Stimulated activated naive CD8-positive, alpha-beta T cell treated with anti-CD3 and anti-CD28 coated beads, Interleukin-15, Interleukin-2, amounts not matched to agents 100 U/mL and 50 U/mL, for 24 hours (primary cell): ENCODE measurements at places on chromosomes 11 and 22.

DNA sequence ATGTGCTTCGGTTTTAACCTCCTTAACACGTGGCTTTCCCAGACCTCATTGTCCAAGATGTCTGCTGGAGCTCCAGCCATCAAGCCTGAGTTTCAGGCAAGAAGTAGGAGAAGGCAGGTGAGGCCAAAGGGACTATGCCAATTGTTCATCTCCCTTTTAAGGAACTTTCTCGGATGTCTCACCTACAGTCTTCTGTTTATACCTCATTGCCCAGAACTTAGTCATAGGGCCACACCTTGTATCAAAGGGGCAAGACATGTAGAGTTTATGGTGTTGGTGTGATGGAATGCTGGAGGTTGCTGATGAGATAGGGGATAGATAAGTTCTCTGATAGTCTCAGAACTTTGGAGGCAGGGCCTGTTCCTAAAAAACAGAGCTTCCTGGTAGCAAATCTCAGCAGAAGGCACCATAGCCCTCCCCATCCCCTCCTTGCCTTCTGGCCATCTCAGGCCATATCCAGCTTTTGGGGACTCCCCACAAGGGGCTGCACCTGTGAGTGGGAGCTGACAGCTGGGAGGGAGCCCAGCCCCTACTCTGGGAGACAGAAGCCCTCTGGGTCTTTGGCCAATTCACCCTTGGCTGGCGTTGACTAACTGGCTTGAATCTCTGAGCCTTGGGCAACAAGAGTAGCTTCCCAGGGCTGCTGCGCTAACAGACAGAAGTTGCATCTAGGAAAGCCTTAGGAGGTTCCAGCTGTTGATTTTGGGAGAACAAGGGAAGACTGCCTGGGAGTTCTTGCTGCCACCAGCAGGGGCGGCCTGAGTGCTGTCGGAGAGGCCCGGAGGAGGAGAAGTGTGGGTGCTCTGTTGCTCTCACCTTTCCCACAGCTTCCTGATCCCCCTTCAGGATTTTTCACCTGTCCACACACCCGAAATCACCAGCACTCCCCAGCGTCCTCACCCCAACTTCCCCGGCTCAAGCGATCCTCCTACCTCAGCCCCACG, 149.8 kb upstream of the THY1 start:
- no peak for DNase-seq

DNA sequence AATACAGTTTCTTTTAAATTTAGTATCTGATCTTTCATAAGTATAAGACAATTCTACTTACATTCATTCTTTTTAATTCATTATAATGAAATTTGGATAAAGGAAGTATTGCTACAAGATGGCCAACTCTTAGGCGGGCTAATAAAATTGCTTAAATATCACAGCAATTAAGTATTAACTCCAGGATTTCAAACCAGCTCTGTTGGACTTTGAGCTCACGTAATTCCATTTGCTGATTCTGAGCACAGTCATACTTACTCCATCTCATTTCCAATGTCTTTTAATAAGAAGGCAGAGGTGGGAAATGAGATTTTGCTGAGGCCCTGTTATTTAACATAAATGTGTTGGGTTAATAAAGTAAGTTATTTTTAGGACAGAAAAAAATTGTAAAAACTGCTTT, 748.1 kb downstream of the KCNA4 start:
- no peak for DNase-seq

DNA sequence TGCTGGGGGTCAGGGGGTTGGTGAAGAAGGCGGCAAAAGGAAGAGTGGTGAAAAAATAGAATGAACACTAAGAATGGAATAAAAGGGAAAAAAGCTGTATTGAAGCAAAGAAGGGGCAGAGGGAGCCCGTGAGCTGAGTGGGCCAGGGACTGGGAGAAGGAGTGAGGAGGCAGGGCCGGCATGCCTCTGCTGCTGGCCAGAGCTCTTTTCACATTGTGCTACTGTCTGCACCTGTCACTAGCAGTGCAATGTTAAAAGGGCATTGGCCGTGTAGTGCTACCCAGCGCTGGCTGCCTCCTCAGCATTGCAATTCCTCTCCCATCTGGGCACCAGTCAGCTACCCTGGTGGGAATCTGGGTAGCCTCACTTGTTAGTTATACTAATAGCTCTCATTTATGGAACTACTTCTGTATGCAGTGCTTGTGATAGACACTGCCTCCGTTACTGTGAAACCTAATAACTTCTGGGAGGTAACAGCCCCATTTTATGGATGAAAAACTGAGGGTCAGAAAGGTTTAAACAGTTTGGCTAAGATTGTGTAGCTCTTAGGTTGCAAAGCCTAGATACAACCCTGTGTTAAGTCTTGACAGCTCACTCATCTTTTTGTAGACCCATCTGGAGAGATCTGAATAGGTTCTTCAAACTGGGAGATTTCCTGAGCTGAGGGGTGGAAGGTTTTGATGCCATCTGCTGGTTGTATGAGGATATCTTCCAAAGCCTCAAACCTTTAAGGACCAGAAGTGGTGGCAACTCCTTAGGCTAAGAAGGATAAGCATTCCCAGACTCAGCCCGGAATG, 8.5 kb downstream of the YPEL4 start:
- DNase-seq = no peak

DNA sequence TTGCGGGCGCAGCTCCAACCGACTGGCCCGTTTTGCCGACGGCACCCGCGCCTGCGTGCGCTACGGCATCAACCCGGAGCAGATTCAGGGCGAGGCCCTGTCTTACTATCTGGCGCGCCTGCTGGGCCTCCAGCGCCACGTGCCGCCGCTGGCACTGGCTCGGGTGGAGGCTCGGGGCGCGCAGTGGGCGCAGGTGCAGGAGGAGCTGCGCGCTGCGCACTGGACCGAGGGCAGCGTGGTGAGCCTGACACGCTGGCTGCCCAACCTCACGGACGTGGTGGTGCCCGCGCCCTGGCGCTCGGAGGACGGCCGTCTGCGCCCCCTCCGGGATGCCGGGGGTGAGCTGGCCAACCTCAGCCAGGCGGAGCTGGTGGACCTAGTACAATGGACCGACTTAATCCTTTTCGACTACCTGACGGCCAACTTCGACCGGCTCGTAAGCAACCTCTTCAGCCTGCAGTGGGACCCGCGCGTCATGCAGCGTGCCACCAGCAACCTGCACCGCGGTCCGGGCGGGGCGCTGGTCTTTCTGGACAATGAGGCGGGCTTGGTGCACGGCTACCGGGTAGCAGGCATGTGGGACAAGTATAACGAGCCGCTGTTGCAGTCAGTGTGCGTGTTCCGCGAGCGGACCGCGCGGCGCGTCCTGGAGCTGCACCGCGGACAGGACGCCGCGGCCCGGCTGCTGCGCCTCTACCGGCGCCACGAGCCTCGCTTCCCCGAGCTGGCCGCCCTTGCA, 1.0 kb downstream of the FJX1 start:
- DNase-seq = peak; percentile 41

- no peak for DNase-seq
These were observed 83.8 kb upstream of the FIBIN start for GRCh38 chr11:26909991-26910591.

- no peak for DNase-seq
These were observed at the start of gene MMP26 for GRCh38 chr11:4704054-4704789. Gene MMP26, plus strand, starts transcription at chr11:4704784.

- DNase-seq = no peak
These were observed 258.6 kb upstream of the NARS2 start for GRCh38 chr11:78833237-78833636.

DNA sequence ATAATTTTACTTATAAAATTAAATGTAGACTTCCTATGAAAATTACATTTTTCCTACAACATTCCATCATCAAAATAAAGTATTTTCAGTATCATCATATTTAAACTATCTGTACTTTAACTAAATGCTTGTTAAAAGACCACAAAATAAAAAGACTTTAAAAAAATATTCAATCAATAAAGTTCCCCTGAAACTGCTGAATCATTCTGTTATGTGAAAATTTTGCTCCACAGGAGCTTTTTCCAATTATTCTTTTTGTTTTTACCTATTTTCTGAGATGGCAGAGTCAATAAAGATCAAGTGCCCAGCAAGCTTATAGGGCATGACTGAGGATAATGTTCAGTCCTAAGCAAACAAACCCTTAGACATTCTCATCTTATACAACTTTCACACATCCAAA, 27.3 kb downstream of the ALKBH8 start:
- no peak for DNase-seq

GRCh38 chr22:20531404-20532201, 24.2 kb downstream of the MED15 start:
- DNase-seq = no peak

DNA sequence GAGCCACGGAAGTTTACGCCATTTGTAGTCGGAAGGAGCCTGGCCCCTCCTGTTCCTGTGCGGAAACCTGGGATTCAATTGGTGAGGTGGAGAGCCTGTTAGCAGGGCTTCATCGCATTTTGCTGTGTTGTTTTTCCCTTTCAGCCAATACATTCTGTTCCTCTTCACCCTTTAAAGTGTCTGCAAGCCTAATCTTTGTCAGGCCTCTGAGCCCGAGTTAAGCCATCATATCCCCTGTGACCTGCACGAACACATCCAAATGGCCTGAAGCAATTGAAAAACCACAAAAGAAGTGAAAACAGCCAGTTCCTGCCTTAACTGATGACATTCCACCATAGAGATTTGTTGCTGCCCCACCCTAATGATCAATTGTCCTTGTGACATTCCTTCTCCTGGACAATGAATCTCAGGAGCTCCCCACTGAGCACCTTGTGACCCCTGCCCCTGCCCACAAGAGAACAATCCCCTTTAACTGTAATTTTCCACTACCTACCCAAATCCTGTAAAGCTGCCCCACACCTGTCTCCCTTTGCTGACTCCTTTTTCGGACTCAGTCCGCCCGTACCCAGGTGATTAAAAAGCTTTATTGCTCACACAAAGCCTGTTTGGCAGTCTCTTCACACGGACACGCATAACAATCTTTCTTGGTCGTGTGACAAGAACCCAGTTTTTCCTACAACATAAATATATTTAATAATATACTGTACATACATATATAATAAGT, 37.1 kb upstream of the MMP12 start:
- DNase-seq = no peak

- DNase-seq = no peak
These were observed 324.8 kb upstream of the FOLH1 start for GRCh38 chr11:49533204-49533603.

DNA sequence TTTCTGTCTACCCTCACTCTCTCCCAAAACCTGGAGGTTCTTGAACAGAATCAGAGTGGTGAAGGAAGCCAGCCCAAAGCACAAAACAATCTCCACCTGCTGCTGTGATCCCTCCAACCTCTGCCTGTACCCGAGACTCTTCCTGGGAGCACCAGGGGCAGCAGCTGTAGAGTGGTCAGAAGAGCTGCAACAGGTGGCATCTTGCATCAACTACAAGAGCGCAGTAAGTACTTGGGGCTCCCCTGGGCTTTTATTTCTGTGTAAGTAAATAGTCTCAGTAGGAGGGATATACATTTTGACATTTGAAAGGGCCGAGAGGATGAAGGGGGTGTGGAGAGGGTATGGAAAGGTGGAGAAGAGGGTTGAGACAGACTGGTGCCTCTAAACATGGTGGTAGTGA, 8.3 kb upstream of the UBQLNL start:
- DNase-seq = no peak

GRCh38 chr11:33685082-33685481, 15.5 kb downstream of the C11orf91 start:
- DNase-seq = no peak

DNA sequence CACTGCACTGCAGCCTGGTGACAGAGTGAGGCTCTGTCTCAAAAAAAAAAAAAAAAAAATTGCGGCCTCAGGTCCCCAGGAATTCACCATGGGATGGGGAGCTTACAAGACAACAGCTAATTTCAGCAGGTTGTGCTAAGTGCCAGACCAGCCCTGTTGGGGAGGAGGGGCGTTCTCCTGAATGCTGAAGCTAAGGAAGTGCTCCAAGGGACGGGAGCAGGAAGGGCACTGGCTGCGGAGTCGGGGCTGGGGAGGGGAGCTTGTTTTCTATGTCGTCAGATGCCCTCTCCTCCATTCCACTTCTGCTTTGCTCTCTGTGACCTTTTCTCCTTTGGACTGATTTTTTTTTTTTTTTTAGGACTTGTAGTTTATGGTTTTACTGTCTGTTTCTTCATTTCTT, 4.5 kb downstream of the ADAMTS15 start:
- no peak for DNase-seq

DNA sequence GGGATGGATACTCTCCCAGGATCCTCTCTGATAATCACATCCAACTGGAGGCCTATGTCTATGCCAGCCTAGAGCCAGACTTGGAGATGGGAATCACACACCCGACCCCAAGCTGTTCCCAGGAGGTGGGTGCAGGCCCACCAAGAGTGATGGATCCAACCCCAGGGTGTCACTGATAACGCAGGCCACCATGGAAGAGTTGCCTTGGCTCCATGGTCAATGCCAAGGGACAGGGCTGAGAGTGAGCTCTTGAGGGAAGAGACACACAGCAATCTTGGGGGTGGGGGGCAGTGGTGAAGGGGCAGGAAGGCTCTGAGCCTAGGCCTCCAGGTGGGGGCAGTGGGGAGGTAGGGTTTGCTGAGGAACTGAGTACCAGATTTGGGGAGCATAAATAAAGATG, 16.9 kb downstream of the TUB start:
- DNase-seq = no peak

DNA sequence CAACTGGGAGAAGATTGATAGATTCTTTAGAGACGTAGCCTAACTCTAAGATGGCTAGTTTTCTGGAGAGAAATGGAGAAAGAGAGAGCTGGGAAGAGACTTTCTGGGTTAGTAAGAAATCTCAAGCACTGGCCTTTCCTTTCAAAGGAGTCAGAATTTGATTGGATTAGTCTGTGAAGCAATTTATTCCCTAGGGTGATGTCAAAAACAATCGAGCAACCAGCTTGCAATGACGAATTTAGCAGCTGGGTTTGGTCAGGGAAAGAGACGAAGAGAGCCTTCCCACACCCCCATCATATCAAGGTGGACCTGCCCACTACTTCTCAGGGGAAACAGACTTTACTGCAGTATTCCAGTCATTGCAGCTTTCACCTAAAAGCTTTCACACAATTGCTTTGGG, 10.8 kb downstream of the KRTAP5-6 start:
- no peak for DNase-seq

GRCh38 chr11:31001427-31001826, 368.1 kb downstream of the DCDC1 start:
- no peak for DNase-seq

DNA sequence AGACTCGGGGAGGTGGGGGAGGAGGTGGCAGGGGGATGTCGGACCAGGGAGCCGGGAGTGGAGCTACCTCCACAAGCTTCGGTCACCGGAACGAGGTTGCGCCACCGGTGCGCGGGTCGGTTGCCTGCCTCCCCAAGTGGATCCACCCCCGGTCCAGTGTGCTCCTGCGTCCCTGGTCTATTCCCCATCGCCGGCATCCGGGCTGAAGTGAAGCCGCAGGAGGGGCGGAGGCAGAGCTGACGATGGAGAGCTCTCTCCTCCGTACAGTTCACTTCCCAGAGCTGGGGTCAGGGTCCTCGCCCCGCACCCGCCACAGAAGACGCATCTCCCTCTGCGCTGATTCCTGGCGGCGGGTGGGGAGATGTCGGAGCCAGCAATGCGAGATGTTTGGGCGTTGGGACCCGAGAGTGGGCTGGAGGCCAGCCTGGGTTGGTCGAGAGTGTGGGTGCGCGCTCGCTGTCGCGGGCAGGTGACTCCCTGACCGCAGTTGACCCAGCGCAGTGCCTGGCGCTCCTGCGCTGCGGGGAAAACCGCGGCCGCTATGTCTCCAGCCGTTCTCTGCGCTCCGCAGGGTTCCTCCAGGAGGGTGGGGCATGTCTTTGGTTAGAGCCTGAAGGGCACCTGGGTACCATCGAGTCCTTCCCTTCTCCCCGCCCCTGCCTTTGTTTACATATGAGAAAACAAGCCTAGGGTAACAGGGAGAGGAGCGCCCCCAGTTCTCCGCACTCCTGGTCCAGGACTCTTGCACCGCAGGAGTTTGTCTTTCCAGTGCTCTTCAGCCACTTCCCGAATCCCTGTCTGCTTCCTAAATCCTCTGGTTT, 1.7 kb downstream of the C11orf96 start:
- DNase-seq = peak; percentile 57
